T-helper 17 cell (primary cell): ENCODE measurements at places on chromosomes 5 and 9.

DNA sequence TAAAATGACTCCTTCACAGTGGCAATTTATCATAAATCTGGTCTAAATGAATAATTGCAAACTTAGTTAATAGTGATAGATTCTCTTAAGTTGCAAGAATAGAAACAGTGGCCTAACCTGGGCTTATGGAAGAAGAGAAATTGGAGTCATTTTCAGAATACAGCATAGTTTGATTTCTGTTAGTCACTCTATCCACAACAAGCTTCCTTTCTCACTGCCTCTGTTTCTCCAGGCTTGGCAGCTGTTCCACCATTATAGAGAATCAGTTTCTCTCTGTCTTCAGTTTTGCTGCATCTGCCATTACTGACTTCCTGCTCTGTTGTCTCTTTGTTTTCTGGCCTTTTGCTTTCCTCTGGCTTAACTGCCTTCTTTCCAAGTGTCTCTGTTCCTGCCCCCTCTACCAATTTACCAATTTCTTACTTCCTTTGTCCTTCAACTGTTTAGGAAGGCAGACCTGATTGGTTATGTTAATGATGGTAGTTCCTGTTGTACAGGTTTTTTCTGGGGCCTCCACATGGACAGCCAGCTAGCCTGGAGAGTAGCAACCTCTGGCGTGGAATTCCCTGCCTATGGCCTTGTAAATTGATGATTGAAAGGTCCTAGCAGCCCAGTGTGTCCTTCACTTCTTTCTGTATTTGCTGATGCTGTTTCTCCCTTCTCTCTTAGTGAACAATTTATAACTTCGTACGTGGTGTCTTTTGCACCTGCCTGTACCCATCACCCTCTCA is 75.9 kb upstream of the RASGRF2 start:
- H3K4me1 ChIP-seq, result peaks cover 2% of the 10 kb centered on the region
- no peak overlapping the region for H3K4me3 ChIP-seq
- DNase-seq, result no peak
- H3K36me3 ChIP-seq, result no peaks in the 10 kb centered on the region
- H3K27me3 ChIP-seq, result no peaks in the 10 kb centered on the region
- peak overlapping the region; percentile 2 for H3K27ac ChIP-seq

DNA sequence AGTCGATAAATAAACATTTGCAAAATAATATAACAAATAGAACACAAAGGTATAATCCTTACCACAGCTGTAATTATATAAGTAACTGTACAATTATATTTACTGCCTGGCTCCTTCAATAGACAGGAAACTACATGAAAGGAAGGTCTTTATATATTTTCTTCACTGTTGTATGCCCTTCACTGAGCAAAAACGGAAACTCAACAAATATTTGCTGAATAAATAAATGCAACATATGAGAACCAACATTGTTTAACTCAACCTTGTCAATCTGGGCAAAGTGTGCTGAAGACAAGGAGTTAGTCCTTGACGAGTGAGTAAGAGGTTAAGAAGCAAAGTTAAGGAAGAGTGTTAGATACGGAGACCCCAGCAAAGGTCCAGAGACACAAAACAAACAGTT is 22.6 kb downstream of the PSMD5 start:
- H3K4me1 ChIP-seq, result peaks cover 2% of the 10 kb centered on the region
- H3K36me3 ChIP-seq, result peaks cover 14% of the 10 kb centered on the region
- no peaks in the 10 kb centered on the region for H3K27me3 ChIP-seq
- H3K27ac ChIP-seq, result no peak overlapping the region

DNA sequence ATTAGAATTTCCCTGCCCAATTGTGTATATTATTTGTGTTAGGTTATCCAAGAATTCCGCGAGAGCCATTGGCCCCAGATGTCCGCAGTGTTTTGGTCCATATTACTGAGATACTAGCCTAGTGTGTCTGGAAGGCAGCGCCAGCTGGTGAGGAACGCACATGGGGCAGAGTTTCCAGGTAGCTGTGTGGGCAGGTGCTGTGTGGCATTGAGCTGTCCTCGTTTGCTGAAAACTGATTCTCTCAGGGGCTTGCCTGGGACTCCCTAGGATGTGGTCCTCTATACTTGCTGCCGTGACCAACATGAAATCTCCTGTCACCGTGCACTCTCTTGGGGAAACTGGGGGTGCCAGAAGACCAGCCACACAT is 288.7 kb downstream of the FANCC start:
- DNase-seq, result no peak
- H3K27me3 ChIP-seq, result no peaks in the 10 kb centered on the region
- H3K4me3 ChIP-seq, result no peak overlapping the region
- H3K27ac ChIP-seq, result no peak overlapping the region

- H3K27me3 ChIP-seq, result peaks cover 4% of the 10 kb centered on the region
- H3K27ac ChIP-seq, result no peak overlapping the region
- H3K4me1 ChIP-seq, result no peaks in the 10 kb centered on the region
- H3K36me3 ChIP-seq, result no peaks in the 10 kb centered on the region
Measured at GRCh38 chr5:32059761-32060530, 114.2 kb downstream of the GOLPH3 start.

GRCh38 chr9:136002881-136003280 is 41.7 kb upstream of the UBAC1 start:
- H3K4me3 ChIP-seq, result no peak overlapping the region
- no peaks in the 10 kb centered on the region for H3K36me3 ChIP-seq
- H3K27me3 ChIP-seq, result no peaks in the 10 kb centered on the region
- no peak overlapping the region for H3K27ac ChIP-seq

DNA sequence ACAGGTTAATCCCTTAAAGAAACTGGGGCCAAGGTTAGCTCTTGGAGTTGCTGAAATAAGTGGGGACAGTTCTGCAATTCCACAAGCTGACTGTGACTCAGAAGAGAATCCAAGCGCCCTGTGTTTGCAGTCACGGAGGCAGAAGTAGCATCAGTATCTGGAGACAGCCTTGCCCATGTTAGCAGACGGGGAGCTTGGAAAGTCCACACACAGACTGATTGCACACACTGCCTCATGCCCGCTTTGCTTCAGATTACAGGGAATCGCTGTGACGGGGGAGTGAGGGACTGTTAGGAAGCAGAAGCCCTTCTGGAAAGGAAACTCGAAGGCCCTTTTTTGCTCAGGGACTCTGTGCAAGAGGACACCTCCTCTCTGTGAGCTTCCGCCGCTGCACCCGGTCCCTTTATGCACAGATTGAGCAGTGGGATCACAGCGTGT is 30.9 kb upstream of the PPP1R26 start:
- no peak overlapping the region for H3K27ac ChIP-seq
- no peaks in the 10 kb centered on the region for H3K36me3 ChIP-seq
- peaks cover 4% of the 10 kb centered on the region for H3K27me3 ChIP-seq
- H3K4me1 ChIP-seq, result peaks cover 3% of the 10 kb centered on the region
- no peak overlapping the region for H3K4me3 ChIP-seq

GRCh38 chr5:75659791-75660450 is 48.7 kb downstream of the ANKDD1B start:
- no peaks in the 10 kb centered on the region for H3K36me3 ChIP-seq
- peaks cover 14% of the 10 kb centered on the region for H3K27me3 ChIP-seq
- H3K27ac ChIP-seq, result no peak overlapping the region
- DNase-seq, result no peak

- peak overlapping the region; percentile 37 for H3K27ac ChIP-seq
- no peak for DNase-seq
- H3K27me3 ChIP-seq, result no peaks in the 10 kb centered on the region
- H3K4me1 ChIP-seq, result peaks cover 28% of the 10 kb centered on the region
- H3K36me3 ChIP-seq, result peaks cover 7% of the 10 kb centered on the region
Measured at GRCh38 chr9:76463211-76463610, 4.2 kb downstream of the GCNT1 start.

- DNase-seq, result no peak
- no peak overlapping the region for H3K4me3 ChIP-seq
Measured at GRCh38 chr5:59813761-59814536, 79.6 kb downstream of the PDE4D start.

DNA sequence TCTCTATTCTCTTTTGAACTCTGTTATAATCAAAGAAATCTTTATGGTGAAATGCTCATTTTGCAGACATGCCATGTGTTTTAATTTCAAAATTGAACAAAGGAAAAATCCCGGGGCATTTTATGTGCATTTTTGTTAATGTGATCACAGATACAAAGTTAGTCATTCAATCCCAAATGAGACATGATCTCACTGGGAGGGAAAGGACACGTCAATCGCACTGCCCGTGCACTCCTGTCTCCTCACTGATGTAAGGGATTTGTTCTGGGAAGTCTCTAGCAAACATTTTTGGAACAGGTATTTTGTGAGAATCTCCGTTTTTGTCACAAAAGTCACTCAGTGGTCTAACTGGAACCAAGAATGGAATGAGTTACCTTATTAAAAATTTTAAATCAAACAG is 97.9 kb upstream of the RANBP6 start:
- H3K4me1 ChIP-seq, result peaks cover 5% of the 10 kb centered on the region
- H3K4me3 ChIP-seq, result no peak overlapping the region
- no peak for DNase-seq

DNA sequence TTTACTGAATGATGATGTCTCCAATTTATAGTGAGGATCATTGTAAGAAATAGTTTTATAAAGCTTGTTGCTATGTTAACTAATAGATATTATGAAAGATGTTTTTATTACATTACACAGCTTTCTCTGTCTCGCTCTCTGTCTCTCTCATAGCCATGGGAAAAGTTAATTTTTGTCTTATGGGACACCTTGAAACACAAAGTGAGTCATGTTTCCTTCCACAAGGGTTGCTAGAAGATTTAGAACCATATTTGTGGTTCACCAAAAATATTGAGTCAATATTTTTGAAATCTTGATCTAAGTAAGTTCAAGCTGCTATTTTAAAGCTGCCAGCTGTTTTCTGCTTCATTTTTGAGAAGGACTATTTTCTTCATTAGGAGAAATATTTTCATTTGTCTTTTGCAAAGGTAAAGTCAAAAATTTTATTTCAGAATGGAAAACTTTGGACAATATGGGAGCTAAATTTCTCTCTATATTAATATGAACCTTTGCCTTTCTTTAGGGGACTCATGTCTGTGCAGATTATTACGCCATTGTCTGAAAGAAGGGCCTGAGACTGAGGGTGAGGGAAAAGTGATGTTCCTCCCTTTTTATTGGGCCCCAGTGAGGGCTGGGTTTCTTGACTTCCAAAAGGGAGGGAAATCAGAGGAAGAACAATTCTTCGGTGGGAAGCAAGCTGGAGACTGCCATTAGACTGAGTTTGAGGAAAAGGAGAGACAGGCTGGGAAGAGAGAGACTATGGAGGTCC is 87.9 kb upstream of the SLC24A2 start:
- peaks cover 12% of the 10 kb centered on the region for H3K27me3 ChIP-seq
- H3K36me3 ChIP-seq, result no peaks in the 10 kb centered on the region
- DNase-seq, result no peak
- no peaks in the 10 kb centered on the region for H3K4me1 ChIP-seq
- H3K27ac ChIP-seq, result no peak overlapping the region

DNA sequence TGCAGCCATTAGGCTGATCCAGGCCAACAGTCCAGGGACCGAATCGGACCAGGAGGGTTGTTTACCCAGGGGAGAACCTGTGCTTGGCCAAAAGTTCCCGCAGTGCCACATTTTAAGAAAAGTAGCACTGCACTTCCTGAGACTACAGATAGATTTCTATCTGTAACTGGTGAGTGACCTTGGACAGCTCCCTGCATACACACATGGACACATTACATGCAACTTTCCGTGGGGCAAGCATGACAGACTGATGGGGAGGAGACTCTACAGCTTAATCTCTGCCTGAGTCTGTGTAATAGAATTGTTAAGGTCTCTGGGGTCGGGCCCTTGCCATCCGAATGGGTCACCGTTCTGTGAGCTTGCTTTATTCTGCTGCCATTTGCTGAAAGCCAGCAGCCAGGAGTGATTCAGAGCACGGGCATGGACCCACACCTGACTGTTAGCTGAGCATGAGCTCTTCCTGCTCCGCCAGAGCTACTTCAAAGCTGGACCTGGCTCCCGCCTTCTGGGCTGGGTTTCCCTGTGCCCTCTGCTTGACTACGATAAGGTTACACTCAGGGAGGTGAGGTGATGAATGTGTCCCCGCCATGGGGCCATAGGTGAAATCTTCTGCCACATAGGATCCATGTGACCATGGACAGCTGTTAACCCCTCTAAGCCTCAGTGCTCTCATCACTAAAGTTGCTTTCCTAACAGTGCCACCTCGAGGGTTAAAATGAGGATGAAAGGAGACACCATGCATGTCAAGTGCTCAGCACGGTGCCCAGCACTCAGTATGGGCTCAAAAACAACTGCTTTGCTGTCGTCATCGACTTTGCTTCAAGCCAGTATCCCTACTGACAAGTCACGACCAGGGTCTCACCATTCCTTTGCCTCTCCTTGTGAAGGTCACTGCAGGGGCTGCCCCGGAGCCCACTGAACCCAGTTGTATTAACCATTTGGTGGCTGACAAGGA is 200.0 kb downstream of the MELK start:
- no peak for DNase-seq
- H3K36me3 ChIP-seq, result peaks cover 2% of the 10 kb centered on the region
- H3K4me3 ChIP-seq, result no peak overlapping the region
- no peaks in the 10 kb centered on the region for H3K4me1 ChIP-seq
- peaks cover 63% of the 10 kb centered on the region for H3K27me3 ChIP-seq

DNA sequence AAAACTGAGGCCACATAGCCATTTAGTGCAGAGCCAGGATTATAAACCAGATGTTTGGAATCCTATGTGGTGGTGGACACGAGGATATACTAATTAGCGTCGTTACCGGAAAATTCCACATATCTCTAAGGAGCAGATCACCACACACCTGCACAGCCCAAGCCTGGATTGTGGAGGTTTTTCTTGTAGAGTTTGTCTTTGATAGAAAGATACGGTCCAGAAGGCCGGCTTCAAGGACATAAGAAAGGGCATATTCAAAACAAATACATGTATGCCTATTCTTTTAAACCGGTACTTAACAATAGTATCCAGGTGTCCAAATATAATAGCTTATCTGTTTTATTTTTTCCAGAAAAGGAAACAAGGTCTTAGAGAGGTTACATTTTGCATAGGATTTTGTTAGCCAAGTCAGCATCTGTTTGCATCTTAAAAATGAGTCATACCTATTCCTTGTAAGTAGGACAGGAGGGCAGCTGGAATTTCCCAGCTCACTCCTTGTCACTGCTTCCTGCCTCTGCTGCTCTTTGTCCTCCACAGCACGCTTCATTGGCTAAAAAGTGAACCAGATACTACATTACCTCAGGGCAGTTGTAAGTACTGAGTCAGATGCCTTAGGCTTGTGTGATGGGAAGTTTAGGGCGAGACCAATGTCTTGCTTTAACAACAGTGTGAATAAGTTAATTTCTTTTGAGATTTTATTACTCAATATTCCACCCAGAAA is 3.6 kb downstream of the TMC1 start:
- no peak overlapping the region for H3K4me3 ChIP-seq
- H3K27me3 ChIP-seq, result no peaks in the 10 kb centered on the region
- H3K4me1 ChIP-seq, result peaks cover 36% of the 10 kb centered on the region

GRCh38 chr9:97591535-97591934 is 41.6 kb downstream of the TSTD2 start:
- H3K27me3 ChIP-seq, result peaks cover 11% of the 10 kb centered on the region
- H3K27ac ChIP-seq, result no peak overlapping the region
- no peak for DNase-seq
- peaks cover 4% of the 10 kb centered on the region for H3K4me1 ChIP-seq
- no peak overlapping the region for H3K4me3 ChIP-seq

GRCh38 chr5:88236866-88237642 is 31.6 kb downstream of the TMEM161B start:
- peaks cover 8% of the 10 kb centered on the region for H3K36me3 ChIP-seq
- no peaks in the 10 kb centered on the region for H3K27me3 ChIP-seq
- no peak for DNase-seq
